ENCODE measurements at places on chromosomes 13 and 19.
A peak's percentile ranks its signal among the peaks of the same experiment; 100 is the strongest.

DNA sequence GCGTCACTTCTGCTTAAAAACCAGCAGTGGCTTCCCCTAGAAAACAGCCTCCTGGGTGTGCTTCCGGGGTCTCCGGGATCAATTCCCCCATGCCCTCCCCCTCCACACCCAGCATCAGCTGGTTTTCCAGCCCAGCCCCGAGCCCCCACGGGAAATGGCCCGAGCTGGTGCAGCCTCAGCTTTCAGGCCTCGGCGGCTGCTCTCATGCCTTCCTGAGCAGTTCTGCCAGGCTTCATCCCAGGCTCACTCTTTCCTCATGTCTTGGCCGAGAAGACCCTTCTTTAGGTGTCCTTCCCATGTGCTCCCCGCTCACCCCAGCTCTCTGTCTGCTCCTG lies 103.1 kb upstream of the RNF113B start:
- DNase-seq = no peak

GRCh38 chr13:99276706-99277105 lies 18.5 kb upstream of the GPR18 start:
- no peak for DNase-seq

- no peak for DNase-seq
Observed at GRCh38 chr19:13961826-13962698, 9.8 kb downstream of the DCAF15 start.

GRCh38 chr13:33787051-33787591 lies 30.8 kb upstream of the RFC3 start:
- no peak for DNase-seq

GRCh38 chr19:30163663-30164062 lies 208.5 kb upstream of the ZNF536 start:
- DNase-seq = no peak

GRCh38 chr19:54804571-54804970 lies 1.2 kb downstream of the KIR2DL4 start:
- DNase-seq = no peak

DNA sequence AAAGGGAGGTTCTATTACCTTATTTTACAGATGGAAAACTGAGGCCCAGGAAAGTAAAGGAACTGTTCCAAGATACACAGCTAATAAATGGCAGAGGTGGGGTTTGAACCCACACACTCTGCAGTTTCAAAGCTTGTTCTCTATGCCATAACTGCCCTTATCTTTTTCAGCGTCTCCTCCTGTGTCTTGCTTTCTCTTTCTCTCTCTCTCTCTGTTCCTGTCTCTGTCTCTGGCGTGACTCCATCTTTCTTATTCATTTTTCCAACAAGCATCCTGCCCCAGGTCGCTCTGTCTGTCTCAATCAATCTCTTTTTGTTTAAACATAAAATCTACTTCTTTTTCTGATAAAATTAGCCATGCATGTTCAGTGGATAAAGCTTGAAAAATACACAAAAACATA lies 3.2 kb upstream of the IFNL4 start:
- no peak for DNase-seq

DNA sequence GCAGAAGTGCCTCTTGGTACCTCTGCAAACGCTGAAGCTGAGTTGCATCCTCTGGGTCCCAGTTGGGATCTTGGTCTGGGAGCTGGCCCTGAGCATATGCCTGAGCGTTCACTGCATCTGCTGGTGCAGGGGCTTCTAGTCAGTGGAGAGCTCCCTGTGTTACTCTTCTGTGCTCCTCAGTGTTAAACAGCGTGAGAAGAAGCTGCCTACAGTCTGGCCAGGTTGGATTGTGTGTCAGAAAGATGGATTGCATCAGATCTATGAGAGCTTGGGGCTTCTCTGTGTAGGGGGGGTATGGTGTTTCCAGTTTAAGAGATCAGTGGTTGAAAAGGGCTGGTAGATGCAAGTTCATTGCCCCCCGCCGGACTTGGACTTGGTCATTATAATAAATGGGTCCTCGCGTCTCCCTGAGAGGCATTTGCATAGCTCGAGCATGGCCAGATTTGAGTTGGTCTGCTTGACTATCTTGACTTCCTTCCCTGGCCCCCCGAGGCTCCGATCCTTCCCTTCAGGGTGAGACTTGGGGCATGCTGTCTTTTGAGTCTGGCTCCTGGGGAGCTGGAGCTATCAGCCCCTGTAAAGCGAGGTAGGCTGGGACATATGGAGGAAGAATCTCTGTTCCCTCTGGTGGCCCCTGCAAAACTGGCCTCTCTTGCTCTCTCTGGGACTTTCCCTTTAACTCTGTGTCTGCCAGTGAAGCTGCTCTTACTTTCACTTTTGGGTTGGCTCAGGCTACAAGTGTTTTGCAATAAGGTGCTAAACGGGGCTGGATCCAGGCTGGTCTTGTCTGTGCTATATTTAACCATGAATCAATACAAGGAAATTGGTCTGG lies 52.9 kb downstream of the OR10H4 start:
- no peak for DNase-seq

DNA sequence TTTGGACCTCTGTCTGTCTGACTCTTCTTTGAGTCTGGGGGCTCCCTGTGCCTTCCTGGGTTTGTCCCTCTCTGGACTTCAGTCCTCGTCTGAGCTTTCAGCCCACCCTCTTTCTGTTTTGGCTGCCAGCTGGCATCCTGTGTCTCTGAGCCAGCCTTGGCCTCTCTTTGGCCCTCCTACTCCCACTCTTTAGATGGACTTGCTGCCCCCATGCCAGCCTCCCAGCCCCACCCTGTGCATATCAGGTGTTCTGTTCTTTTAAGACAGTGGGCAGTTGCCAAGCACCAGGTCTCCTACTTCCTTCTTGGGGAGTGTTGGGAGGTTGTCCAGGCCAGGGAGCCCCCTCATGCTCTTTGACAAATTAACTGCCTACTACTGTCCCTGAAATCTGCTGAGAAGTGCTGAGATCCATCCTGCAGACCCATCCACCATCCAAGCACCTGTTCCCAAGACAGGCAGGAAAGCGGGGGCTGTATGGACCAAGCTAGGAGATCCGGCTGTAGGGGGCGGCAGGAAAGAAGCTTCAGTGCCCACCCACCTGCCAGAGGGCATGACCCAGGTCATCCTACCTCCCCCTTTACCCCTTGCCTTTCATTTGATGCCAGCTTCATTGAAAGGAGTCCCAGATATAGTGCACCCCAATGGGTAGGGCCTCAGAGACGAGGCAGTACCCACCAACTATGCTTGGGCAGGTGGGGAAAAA lies 9.6 kb downstream of the CIC start:
- no peak for DNase-seq

- DNase-seq = no peak
Observed at GRCh38 chr13:111664696-111665095, 344.3 kb downstream of the TEX29 start.

DNA sequence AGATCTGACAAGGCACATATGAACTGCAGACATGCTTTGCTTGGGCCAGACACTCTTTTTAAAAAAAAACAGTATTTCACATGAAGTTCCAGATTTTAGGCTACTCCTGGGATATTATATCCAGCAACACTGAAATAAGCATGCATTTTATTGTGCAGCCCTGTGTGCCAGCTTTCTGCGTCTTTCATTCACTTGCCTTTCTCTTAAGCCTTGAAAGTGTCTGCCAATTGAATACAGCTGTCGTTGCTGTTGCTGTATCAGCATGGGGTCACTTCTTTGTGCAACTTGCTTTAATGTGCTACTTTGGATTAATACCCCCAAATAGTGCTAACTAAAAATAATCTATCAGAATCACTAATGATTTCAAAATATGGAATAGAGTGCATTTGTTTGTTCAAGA lies 657.8 kb downstream of the SLITRK6 start:
- DNase-seq = no peak

DNA sequence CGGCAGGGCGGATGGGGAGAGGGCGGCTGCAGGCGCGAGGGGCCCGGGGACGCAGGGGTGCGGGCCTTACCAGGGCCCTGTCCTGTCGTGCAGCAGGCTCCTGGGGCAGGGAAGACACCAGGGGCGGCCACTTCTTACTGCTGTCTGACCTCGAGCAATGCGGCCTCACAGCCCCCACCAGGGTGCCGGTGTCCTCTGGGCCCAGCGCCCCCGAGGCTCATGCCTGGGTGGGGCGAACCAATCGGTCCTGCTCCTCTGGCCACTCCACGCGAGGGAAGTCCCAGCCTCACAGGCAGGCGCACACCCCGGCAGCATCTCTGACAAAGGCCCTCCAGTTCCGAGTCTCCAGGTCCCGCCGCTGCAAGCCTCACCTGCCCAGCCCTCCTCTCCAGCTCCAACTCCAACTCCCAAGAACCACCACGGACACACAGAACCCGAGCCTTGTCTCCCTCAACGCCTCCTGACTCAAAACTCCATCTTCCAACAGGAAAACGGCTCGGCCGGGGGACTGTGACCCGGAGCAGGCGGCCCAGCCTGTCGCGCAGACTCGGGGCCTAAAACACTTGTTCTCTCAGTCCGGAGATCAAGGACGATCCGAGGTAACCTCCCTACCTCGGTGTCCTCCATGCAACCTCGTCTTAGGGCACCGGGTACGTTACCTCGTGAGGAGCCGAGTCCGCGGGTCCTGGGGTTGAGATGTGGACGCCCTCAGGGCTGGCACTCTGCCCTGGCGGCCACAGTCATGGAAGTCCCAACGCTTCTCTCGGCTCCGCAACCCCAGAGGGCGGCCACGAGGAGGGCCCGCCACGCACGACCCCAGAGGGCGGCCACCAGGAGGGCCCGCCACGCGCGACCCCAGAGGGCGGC lies 6.5 kb downstream of the FGF22 start:
- no peak for DNase-seq

DNA sequence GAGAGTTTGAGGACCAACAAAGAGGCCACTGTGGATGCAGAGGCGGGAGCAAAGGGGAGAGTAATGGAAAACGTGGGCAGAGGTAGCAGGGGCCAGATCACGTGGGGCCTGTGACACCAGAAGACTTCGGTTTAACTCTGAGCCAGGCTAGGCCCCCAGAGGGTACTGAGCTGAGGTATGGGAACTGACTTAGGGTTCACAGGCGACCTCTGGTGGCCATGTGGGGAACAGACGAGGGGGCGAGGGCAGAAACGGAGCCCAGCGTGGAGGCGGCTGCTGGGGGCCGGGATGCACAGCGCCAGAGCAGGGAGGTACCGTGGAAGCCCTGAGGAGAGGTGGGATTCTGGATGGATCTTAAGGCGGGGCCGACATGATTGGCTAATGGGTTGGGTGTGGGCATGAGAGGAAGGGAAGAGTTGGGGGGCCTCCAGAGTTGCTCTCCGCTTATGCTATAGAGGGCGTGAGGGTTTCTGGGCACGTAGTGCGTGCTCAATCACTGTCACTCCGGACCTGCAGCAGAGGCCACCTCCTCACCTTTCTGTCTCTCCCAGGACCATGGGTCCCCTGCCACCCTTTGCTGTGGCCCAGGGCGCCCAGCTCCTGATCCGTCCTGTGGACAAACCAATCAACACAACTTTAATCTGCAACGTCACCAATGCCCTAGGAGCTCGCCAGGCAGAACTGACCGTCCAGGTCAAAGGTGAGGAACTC lies 13.7 kb downstream of the PVR start:
- DNase-seq = peak; percentile 23

- no peak for DNase-seq
Observed at GRCh38 chr13:40564342-40565001, 102.0 kb downstream of the FOXO1 start.

- DNase-seq = no peak
Observed at GRCh38 chr19:18225702-18226468, at the start of gene PDE4C. TSS of gene PDE4C (minus strand) at chr19:18226438. CDS start at chr19:18226415, 23 bp downstream.
